ENCODE measurements at places on chromosomes 5 and 9.
A peak's percentile ranks its signal among the peaks of the same experiment; 100 is the strongest.

DNA sequence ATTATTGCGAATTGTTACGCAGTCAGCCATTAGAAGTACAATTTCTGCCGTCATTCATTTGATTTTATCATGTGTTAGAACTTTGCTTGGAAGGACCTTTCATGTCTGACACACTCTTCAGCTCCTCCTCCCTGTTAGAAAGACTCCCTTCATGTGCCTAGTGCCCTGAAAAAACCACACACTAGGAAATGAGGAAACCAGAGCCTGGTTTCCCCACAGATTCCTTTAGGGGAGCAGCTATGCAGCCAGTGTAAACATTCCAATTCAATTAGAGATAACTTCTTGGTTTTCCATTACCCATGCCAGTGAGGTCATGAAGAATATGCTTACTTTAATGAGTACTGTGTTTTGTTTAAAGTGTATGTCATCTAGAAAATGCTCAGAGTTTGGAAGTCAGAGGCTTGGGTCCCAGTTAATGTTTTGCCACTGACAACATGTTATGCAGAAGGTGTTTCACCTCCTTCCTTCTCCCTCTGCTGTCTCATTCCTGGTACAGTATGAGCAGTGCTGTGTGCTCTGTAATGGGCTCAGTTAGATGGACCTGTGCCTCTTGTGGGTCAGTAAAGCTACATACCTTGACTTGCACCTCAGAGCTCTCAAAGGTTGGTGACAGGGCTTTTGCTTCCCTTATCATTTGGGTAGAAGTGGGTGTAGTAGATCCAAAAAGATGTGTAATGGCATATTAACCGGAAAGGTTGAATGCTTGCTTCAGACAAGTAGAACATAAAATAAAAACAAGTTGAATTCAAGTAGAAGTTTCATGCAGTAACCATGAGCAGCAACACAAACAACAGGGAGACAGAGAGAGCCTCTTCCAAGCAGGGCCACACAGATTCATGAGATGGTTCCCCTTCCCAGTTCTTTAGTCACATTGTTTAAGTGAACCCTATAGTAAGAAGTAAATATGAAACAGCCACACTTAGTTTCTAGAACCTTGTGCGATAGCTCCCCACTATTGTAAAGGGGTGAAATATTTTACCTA, 52.6 kb upstream of the TNFAIP8 start:
- DNase-seq = no peak

DNA sequence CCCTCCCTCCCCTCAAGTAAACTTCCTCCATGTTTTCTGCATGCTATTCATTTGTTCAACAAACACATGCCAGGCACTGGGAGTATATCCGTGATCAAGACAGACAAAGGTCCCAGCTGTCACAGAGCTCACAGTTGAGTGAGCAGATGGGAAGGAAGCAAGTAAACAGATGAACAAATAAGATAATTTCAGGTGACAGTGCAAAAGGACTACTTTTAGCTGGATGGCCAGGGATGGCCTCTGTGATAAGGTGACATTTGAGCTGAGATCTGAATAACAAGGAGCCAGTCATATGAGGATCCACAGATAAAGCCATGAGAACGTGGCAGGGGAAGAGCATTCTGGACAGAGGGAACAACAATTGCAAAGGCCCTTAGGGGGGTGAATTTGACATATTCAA, 121.7 kb upstream of the RAD23B start:
- no peak for DNase-seq

DNA sequence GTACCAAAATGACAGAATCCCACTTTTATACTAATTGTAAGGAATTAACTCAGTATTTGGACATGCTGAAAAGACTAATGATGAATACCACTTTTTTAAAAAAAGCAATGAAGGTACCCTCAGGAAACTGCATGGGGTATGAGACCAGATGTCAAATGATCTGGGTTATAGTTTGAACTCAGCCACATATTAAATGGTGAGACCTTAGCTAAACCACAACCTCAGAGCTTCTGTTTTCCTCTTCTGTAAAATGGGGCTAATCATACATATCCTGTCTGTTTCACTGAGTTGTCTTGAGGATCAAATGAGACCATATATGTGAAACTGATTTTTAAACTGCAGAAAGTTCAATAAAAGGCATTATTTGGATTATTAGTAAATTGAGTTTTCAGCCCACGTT, 238.4 kb downstream of the AP3B1 start:
- no peak for DNase-seq

- DNase-seq = no peak
These were observed 73.2 kb upstream of the UNC5A start for GRCh38 chr5:176736931-176737745.

DNA sequence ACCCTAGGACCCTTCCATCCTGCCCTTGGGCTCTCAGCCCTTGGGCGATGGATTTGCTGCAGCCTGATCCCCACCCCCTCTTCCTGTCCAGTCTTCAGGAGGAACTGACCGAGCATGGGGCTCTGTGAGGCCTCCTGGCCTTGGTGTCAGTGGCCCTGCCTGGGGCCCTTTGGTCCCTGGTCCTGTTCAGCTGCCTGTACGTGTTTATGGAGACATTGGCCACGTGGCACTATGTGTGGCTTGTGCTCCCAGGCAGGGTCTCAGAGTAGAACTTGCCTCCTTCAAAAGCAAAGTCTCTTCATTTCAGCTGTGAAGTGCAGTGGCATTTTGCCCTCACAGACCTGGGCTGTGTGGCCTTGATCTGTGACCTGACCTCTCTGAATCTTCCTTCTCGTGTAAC, 11.1 kb downstream of the FCN2 start:
- DNase-seq = no peak

DNA sequence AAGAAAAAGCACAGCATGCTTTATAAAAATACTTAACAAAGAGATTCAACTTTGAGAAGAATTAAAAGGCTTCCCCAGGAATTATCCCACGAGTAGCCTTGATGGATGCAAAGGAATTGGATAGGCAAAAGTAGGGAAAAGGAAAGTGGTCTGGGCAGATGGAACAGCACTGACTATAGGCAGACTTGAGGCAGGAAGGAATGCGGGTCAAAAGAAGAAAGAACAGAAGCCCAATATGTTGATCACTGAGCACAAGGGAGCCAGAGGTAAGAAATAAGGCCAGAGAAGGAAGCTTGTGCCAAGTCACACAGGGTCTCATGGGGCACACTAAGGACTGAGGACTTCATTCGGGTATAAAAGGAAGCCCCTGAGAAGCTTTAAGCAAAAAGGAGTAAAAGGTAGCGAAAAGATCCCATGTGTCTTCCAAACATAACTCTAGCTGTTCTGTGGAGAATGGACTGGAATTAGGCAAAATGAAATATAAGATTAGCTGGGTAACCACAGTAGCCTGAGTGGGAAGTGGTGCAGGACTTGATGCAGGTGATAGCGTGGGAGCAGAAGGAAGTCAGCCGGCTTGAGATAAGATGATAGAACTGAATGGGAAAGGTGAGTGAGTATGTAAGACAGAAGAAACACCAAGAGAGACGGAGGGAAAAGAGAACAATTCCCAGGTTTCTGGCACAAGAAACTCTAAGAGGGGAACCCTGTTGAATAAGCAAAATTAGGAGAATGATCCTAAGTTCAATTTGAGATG, 106.6 kb downstream of the DENND1A start:
- DNase-seq = no peak

DNA sequence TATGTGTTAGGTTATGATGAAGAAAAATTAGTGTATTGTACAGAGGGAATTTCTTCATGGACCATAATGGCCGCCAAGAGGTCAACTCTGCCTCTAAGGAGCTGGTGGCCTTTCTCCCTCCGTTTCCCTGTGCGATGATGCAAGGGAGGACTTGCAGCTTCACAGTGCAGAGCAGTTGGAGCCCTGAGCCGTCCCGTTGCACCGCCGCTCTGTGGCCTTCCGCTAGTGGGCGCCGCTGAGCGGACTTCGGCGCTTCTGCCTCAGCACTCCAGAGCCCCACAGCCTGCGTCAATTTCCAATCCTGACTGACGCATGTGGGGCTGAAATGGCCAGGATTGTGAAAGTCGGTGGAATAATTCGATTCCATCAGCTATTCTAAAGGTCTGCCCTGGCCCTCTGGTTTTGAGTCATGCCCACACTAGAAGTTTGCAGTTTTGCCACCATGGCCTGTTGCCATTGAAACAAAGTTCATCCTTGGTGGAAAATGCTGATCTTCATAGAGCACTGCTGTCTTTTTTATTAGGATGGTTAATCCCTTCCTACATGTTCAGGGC, 22.7 kb upstream of the LECT2 start:
- peak; percentile 15 for DNase-seq

- no peak for DNase-seq
These were observed 101.5 kb upstream of the ARRDC3 start for GRCh38 chr5:91484662-91485061.

GRCh38 chr9:86749161-86749893, 198.0 kb downstream of the GAS1 start:
- no peak for DNase-seq

DNA sequence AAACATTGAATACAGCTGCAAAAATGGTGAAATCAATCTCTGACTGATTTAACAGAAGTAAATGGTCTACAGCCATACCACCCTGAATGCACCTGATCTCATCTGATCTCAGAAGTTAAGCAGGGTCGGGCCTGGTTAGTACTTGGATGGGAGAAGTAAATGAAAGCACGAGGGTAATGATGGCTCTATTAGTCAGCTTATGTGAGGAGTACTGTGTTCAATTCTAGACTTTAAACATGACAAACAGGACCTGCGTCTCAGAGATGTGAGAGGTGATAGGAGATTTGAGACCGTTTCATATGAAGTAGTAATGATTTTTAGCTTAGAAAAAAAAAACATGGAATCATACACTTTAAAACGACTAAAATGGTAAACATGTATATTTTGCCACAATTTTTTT, 77.1 kb upstream of the SUSD1 start:
- DNase-seq = no peak

GRCh38 chr5:92402045-92402444, 1018.9 kb upstream of the ARRDC3 start:
- DNase-seq = no peak

- DNase-seq = no peak
These were observed 280.0 kb downstream of the GAS1 start for GRCh38 chr9:86667307-86667706.

DNA sequence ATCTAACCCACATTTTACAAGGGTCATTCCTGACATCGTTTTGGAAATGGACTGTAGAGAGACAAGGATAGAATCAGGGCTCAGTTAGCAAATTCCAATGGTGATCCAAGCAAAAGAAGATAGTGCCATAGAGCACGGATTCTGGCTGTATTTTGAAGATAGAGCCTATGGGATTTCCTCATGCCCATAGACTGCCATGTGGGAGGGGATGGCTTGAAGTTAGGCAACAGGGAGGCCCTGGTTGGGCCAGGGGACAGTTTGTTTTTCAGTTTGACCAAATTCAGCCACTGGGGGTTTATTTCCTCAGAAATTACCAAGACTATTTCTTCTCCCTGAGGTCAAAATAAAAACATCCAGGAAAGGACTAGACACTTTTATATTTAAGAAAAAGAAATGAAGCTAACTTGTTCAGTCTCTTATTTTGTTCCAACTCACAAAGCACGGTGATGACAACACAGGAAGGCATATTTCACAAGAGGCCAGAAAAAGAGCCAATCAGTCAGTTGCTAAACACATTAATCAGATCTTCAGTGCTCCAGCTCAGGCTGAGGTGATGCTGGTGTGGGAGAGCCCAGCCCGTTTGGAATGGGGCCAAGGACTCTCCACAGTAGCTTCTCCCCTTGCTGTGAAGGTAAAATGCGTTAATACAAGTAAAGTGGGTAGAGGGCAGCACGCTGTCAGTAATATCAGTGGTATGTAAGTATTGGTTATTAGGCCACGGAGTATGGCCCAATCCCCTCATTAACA, 4.4 kb upstream of the DCTN4 start:
- DNase-seq = no peak
